ENCODE measurements at places on chromosomes 16 and 17. TPM values are rescaled to one million over a fixed set of nuclear protein-coding genes. Genes with fewer than 3 reads are reported as not detected.

Gene PDP2
- 9.2 TPM for total RNA-seq

DNA sequence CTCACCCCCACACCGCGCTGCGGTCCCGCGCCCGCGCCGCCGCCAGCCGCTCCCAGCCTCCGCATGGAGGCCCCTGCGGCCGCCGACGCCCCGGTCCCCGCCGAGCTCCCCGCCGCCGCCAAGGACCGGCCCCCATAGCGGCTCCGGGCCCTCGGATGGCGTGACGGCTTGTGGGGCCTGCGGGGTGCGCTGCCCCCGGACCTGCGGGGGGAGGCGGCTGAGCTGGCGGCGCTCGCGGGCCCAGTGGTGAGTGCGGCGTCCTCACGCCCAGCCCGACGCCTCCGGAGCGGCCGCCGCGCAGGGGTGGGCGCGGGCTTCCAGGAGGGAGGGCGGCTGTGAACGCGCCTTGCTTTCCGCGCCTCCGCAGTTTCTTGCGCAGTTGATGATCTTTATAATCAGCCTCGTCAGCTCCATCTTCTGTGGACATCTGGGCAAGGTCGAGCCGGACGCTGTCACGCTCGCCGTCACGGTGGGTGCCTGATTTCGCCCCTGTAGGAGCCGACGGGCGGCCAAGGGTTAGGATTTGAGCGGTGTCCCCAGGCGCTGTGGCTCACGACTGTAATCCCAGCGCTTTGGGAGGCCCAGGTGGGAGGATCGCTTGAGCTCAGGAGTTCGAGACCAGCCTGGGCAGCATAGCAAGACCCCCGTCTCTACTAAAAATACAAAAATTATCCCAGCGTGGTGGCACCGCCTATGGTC, 46.4 kb downstream of the SLC47A1 start:
- DNase-seq: no peak

Gene ACSF2
- 111 TPM for total RNA-seq

Gene C16orf96
- 3.8 TPM for total RNA-seq

Gene RTN4RL1
- total RNA-seq: 21.5 TPM

GRCh38 chr17:68176718-68177117, 71.1 kb upstream of the AMZ2 start:
- no peak for DNase-seq

- DNase-seq: no peak
These were observed 1.1 kb upstream of the SMTNL2 start for GRCh38 chr17:4583206-4583605.

GRCh38 chr16:12268606-12269005, 292.1 kb downstream of the SNX29 start:
- no peak for DNase-seq

DNA sequence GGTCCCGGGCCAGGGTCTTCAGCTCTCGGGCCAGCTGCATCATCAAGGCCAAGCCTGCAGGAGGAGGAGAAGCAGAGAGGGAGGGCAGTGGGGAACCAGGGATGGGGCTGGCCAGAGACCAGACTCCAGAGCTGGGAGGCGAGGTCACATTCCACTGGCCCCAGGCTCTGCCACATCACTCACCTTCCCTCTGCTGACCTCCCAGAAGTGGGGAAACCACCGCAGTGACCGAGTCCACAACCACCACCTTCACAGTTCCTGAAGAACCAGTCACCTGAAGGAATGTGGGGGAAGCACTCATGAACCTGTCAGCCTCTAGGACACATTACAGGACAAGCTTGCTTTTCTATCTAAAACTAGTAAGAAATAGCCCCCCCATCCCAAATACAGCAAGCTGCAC, 16.4 kb downstream of the RAD51D start:
- no peak for DNase-seq
